Stimulated activated CD4-positive, alpha-beta T cell treated with anti-CD3 and anti-CD28 coated beads, Interleukin-4, amount 100 ng/mL, for 48 hours (primary cell): ENCODE measurements at places on chromosomes 12 and 14.

DNA sequence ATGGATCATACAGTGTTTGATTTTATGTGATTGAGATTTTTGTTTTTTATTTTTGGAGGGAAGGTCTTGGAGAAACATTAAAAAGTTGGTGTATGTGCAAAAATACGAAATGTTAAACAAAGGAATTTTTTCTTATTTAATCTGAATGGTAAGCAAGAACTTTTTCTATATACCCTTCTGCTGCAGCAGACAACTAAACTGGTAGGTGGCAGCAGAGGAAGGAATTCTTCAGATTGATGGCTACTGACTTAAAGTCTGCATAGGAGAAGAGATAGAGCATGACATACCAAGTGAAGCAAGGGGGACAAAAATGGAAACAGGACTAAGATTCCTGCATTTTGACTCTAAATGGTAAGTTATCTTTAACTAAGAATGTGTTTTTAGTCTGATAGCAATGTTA, 42.0 kb upstream of the A2ML1 start:
- DNase-seq = no peak

DNA sequence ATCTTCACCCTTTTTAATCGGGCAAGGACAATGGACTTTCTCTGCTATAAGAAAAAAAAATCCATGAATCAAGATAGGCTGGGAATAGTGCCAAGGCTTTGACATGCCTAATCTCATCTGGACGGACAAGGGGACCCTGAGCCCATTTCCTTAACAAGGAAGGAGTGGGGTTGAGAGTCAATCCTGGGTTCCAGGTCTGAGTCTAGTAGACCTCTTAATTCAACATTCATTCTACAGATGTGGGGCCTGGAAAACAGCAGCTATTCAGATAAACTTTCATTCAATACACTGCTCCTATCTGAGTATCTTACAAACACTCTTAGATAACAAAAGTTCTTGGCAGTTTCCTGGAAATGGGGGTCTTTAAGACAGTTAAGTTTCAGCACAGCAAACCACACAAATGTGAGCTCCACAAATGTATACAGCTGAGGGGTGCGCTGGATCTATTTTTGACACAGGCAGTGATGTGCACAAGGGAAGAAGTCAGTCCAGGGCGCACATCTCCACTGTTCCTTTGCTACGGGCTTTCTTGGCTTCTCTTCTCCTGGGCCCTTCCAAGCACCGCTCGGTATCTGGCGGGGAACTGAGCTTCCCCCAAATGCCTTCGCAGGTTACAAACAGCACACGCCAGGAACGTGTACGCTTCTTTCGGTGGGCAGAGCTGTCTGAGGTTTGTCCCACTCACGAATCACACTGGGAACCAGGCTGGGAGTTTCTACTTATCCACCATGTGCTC, 82.2 kb upstream of the GPR68 start:
- DNase-seq = no peak

- DNase-seq = no peak
Observed at GRCh38 chr12:68140556-68140955, 19.0 kb downstream of the IFNG start.

- peak; percentile 98 for DNase-seq
Observed at GRCh38 chr14:76961631-76962302, 66.7 kb downstream of the IRF2BPL start.

DNA sequence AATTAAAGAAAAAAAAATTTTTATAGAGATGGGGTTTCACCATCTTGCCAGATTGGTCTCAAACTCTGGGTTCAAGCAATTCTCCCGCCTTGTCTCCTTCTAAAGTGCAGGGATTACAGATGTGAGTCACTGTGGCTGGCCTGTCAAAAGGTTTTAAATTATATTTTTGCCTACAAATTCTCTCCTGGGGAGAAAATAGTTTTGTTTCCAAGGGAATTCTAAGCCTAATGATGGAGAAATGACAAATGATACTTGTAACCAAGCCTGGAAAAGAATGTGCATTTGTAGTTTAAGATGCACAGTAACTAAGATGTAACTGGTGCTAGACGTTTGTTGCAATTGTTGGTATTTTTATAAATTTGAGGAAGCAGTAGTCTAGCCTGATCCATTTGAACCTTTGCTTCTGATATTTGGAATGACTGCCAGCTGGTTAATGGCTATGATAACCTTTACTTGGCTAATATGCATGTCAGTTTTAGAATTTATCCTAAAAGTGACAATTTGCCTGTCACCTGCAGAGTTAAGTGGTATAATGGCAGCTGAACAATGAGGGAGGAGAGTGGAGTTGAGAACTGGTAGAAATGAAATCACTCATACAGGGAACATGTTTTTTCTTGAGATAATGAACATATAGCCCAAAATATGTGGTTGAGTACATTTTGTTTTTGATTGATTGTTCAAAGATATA, 148.0 kb downstream of the FUT8 start:
- DNase-seq = no peak

GRCh38 chr12:92144631-92145480, 790 bp downstream of the BTG1 start:
- peak; percentile 30 for DNase-seq

GRCh38 chr12:94954948-94955592, 48.4 kb downstream of the NDUFA12 start:
- no peak for DNase-seq

DNA sequence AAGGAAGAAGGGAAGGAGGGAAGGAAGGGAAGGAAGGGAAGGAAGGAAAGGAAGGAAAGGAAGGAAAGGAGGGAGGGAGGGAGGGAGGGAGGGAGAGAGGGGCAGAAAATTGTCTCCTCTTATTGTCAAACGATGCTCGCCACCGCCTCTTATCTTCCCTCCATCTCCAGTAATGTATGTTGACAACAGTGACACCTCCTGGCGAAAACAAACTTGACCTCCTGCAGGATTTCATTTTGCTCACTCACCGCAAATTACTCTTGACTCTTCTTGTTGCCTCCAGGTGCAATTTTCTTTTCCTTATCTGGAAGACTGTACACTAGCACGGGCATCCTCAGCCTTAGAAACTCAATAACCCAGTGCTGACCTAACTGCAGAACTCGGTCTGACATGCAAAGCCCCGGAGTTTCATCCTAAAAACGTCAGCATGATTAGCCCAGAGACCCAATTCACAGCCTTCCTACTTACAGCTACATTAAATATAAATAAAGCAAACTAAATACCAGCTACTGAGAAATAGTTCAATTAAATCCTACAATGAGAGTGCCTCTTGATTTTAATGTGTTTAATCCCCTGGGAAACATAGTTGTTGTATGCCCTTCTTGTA, 512.4 kb upstream of the TMPO start:
- peak; percentile 12 for DNase-seq

DNA sequence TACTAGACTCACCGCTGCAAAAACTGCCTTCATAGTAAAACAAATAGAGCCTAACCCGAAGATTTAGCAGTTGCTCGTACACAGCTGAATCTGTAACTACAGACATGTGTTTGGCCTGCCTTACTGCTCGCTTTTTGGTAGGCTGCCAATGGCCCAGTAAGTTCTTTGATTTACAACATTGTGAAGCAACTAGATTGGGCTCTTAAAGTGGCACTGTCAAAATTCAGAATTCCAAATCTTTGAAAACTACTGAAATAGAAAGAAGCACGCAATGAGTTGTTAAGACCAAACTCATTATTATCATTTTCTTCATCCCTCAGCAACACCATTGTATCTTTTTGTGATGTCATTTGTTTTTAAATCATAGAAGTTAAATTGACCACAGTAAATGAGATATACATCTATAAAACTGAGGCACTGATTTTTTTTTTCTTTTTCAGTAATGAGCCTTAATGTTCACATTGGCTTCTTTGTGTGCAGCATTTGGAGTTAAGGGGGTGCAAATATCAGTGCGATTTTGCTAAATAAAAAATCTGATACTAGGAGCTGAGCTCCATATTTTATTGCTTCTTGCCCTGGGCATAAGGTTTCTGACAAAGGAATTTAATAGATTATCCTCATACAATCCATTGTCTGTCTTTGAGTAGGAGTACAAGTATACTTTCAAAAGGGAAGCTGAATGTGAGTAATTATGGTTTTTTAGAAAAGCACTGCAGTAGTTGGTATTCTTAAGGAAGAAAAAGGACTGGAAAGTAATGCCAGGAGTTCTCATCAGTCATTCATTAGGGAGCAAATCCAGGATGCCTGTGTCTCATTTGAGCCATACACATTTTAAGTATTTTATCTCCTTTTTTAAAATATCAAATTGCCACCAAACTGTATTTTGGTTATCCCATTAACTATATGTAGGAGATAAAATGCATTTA, 138.5 kb downstream of the KICS2 start:
- no peak for DNase-seq

- no peak for DNase-seq
Observed at GRCh38 chr12:107223821-107224220, 130.5 kb upstream of the CRY1 start.

DNA sequence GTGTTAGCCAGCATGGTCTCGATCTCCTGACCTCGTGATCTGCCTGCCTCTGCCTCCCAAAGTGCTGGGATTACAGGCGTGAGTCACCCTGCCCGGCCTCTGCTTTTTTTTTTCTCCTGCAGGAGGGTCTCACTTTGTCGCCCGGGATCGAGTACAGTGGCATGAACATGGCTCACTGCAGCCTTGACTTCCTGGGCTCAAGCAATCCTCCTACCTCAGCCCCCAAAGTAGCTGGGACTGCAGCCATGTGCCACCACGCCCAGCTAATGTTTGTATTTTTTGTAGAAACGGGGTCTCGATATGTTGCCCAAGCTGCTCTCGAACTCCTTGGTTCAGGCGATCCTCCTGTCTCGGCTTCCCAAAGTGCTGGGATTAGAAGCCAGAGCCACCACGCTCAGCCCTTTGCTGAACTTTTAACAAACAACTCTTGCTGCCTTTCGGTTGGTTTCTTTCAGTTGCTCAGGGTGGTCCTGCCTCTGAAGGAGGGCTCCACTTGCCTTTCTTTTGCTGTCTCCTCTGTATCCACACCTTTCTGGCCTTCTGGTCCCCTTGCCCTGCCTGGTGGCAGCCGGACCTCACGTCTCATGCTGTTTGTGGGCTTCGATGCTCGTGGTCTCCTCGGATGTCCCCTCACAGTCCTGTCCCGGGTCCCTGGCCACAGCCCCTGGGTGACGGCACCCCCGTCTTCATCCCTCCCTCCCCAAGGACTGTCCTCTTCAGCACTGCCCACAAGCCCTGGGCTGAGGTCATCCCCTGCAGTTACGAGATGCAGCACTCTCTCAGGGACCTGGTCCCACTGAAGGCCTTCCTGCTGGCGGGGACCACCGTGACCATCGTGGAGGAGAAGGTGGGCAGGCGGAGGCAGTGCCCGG, 3.8 kb upstream of the B3GNT4 start:
- DNase-seq = no peak

GRCh38 chr14:91396959-91397815, 20.4 kb downstream of the CCDC88C start:
- DNase-seq = peak; percentile 54

- no peak for DNase-seq
Observed at GRCh38 chr12:52324153-52324444, 2.9 kb upstream of the KRT83 start.

- DNase-seq = no peak
Observed at GRCh38 chr14:100484531-100485267, 102.5 kb downstream of the BEGAIN start.

GRCh38 chr12:749751-750270, 2.6 kb upstream of the WNK1 start:
- no peak for DNase-seq

GRCh38 chr12:104026841-104027599, 23.0 kb downstream of the GLT8D2 start:
- no peak for DNase-seq

DNA sequence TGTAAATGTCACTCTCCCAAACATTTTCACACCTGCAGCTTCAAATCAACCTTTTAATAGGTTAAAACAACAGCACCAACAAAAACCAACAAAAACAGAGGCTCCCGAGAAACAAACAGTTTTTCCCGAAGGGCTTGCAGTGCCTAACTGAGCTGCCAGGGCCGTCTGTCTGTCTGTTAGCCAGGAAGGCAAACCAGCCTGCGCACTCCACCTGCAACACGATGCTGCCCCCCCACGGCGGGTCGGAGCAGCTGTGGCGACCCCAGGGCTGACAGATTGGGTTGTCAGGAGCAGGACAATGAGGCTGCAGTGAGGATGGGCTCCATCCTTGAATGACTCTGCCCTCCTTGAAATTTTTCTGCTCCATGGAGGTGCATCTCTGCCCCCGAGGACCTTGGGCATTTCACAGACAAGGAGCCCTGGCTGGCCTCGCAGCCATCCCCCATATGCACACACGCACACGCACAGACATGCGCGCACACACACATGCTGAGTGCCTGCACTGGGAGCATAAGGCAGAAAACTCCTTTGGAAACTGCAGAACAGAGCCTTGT, 2.6 kb downstream of the RTL1 start:
- no peak for DNase-seq
